ENCODE measurements at places on chromosomes 13 and 19.

DNA sequence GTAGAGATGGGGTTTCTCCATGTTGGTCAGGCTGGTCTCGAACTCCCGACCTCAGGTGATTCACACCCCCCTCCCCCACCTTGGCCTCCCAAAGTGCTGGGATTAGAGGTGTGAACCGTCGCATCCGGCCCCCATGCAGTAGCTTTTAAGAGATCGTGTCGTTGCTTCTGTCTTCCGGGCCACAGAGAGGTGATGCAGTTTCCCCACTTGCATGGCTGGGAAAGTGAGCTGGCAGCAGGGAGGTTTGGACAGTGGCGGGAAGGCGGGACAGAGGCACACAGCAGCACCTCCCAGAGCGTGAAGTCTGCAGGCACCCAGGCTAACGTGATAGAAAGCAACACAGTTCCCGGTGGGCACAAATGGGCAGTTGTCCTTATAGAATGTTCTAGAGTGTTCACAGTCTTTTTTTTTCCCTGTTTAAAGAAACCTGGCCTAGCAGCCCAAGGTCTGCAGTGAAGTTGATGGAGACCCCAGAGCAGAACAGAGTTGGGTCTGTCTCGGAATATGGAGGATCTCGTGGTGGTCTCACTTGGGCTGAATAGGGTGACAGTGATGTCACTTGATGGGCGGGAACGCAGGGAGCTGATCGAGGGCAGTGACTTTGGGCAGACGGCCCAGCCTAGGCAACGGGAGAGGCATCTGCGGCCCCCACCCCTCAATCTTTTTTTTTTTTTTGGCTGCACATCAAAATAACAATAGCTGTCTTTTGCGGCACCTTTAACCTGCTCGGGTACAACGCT lies 4.9 kb downstream of the UHRF1 start:
- DNase-seq, result no peak

GRCh38 chr19:45653634-45654033 lies 14.4 kb upstream of the GIPR start:
- no peak for DNase-seq

GRCh38 chr13:93338906-93339305 lies 112.3 kb downstream of the GPC6 start:
- DNase-seq, result no peak

DNA sequence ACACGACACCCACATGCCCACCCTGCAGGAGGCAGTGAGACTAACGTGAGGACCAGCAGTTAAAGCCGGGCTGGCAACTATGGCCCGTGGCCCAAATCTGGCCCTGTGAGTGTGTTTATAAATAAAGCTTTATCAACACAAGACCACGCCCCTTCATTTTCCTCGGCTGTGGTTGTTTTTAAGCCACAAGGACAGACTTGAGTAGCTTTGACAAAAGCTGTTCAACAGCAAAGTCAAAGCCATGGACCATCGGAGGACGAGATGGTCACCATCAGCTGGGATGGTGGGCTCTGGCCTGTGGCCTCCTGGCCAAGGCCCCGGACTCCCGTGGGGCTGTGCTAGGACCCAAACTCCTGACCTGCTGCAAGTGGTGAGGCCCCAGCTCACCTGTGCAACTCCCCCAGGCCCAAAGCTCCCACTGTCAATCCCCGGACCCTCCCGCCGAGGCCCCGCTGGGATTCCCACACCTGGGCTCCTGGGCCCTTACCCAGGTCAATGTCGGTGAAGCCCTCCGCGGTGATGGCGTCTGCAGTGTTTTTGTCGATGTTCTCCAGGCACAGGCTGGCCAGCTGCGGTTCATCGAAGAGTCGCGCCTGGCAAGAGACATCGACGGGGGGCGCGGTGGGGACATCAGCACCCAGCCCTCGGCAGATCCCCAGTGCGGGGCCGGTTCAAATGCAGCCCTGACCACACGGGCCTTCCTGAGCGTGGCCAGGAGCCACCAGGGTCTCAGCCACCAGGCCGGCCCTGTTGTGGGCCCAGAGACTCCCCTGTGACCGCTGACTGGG lies 25.1 kb downstream of the BTBD2 start:
- no peak for DNase-seq

GRCh38 chr19:58409010-58409790 lies 751 bp downstream of the ZNF584 start:
- no peak for DNase-seq

DNA sequence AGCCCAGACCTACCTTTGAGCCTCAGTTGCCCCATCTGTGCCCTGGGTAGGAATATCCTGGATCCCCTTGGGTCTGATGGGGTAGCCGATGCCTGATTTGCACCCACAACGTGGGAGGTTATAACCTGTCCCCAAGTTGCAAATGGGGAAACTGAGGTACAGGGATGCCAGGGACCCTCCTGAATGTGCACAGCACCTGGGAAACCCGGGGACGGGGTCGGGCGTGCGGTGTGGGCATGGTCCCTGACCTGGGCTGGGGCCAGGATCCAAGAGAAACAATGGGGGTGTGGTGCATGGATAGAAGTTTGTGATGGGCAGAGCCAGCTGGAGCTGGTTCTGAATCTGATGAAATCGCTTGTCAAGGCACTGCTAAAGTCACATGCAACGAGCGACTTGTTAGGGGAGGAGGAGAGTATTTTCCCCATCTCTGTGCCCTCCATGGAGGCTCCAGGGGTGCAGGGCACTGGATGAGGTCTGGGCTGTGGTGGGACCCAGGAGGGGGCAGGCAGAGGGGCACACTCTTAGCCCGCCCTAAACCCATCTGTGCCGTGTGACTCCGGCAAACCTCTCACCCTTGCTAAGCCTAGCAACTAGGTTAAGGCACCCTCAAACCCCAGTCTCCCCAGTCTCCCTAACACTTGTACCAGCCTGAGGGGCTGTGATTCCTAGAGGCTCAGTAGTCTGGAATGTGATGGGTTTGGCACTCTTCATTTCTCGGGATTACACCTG lies 749 bp downstream of the GDF15 start:
- no peak for DNase-seq

DNA sequence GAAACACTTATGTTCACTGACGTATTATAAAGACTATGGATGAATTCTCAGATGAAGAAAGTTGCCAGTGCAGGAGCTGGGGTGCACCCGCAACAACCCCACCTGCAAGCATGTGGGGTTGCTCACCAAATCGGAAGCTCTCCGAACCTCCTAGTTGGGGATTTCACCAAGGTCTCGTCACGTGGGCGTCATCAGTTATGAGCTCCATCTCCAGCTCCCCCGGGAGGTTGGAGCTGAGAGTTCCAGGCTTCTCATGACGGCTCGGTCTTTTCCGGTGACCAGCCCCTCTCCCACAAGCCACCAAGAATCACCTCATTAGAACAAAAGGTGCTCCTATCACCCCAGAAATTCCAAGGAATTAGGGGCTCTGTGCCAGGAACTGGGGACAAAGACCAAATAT lies 46.1 kb upstream of the TUBGCP3 start:
- peak; percentile 58 for DNase-seq

DNA sequence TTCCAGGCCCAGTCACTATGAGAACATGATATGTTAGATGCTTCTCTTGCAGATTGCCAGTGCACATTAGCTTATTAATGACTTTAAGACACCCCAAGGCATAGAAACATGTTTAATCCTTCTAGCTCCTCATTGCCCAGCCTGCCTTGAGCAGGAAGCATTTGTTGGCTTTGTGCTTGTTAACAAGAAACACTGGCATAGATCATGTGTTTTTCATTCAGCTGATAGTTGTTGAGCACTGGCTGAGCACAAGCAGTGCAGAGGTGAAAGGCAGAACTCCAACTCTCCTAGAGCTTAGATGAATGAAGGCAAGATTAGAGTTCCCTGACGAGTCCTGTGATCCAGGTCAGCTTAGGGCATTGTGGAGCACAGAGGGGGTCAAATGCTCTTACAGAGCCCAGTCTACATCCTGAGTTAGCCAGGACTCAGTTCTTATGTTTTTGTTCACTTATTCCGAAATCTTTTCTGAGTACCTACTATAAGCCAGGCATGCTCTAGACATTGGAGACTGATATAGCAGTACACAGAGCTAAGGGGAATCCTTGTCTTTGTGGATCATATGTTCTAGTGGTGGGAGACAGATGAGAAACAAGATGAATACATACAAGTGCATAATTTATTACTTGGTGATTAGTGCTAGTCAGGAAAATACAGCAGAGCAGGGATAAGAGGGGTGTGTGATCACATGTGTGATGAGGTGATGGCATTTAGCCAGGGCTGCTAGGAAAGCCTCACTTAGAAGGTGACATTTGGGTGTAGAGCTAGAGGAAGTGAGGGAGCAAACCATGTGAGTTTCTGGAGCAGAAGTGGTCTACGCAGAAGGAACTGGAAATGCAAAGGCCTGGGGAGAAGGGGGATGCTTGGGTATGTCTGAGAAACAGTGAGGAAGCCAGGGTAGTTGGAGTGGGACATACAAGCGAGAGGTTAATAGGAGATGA lies 101.2 kb downstream of the WASF3 start:
- DNase-seq, result no peak

DNA sequence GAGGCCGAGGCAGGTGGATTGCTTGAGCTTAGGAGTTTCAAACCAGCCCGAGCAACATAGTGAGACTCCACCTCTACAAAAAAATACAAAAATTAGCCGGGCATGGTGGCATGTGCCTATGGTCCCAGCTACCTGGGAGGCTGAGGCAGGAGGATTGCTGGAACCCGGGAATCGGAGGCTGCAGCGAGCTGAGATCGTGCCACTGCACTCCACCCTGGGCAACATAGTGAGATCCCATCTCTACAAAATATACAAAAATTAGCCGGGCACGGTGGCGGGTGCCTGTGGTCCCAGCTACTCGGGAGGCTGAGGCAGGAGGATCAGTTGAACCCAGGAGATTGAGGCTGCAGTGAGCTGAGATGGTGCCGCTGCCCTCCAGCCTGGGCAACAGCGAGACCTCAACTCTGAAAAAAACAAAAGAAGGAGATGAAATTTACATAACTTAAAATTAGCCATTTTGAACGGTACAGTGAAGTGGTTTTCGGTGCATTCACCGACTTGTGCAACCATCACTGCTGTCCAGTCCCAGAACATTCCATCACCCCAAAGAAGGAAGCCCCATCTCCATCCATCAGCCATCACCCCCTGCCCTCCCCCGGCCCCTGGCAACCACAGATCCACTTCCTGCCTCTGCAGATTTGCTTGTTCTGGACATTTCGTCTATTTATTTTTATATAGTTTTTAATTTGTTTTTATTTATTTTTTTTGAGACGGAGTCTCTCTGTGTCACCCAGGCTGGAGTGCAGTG lies 1.6 kb upstream of the AZU1 start:
- DNase-seq, result no peak

Data from HuH-7 (cell line).